HFF-Myc (cell line): ENCODE measurements at places on chromosomes 11 and 22.

DNA sequence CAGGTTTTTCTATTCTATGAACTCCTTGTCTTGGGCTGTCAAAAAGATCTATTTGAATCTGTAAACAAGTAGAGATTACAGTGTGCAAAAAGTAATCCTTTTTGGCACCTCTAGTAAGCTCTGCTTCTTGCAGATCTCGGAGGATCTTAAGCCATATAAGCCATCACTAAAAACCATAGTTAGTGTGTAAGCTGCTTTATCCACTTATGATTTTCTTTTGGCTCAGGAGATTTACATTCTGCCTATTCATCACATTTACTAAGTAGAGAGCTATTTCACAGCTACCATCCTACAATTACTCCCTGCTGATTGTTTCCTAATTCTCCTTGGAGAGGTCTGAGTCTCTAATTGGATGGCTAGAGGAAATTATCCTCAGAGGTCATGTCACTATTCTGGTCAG lies 385.7 kb downstream of the AASDHPPT start:
- no peak for DNase-seq

- DNase-seq: no peak
These were observed 31.2 kb upstream of the RBMXL2 start for GRCh38 chr11:7057641-7058040.

- peak; percentile 85 for DNase-seq
These were observed 6.4 kb downstream of the CLMP start for GRCh38 chr11:123188508-123189165.

DNA sequence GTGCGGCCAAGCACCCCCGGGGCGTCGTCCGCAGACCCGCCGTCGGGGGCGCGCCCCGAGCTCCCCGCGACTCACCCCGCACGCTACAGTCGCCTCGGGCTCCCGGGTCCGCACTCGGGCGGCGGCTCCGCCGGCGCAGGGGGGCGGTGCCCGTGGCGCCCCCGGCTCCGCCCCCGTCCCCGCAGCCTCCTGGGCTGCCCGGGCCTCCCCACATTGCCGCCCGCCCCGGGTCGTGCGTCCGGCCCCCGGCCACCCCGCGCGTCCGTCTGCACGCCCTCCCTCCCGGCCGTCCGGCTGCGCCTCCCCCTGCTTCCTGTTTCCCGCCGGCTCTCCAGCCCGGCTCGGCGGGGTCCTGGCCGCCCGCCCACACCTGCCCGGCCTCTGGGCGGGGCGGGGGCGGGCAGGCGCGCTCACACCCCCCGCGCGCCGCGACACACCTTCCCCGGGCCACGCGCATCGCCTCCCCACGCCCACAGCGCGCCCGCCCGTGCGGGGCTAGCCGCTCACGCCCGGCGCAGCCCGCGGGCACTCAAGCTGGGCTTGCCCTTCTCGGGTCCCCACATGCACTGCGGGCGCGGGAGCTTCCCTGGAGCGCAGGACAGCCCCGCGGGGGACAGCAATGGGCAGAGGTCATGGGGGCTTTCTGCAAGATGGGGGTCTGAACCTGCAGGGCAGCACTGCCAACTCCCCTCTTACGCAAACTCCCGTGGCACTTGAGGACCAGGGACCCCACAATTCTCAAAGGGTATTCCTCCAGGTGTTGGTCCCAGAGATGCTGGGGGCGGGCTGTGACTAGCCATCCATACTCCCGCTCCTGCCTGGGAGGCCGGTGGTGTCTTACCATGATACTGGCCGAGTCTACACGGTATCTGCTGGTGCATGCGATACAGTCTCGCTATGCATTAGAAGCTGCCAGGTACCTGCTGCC lies at the start of gene CARD10:
Gene CARD10 (minus strand): TSS at position 148 of the 928 bp plus-strand sequence. CDS start 215 bp downstream, outside the sequence.
- no peak for DNase-seq

DNA sequence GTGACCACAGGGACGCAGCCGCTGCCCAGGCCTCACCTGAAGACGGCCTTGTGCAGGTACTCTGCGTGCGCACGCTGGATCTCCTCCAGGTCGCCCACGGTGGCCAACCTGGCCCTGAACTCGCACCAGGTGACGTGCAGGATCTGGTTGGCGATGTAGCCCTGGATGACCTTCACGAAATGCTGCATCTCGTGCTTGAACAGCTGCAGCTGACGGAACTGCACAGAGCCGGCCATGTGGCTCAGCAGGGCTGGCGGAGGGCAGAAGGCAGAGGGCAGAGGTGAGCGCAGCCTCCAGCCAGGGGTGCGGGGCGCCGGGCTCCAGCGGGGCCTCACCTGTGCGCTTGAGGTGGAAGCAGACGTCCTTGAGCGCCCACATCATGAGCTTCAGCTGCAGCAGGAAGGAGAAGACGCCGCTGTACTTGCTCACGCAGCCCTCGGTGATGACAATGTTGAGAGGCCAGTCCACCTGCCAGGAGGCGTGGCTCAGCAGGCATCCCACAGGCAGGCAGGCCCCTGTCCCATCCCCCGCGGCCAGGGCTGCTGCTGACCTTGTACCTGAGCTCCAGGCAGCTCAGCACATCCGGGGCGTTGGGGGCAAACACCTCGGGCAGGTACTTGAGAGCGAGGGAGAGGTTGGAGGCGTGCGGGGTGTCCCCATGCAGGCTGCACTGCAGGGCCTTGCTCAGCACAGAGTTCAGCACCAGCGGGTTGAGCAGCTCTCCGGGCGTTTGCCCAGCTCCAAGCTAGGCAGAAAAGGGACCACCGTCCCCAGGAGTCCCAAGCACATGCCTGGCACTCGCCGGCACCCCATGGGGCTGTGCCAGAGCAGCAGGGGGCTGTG lies 17.6 kb downstream of the SELENOO start:
- no peak for DNase-seq

DNA sequence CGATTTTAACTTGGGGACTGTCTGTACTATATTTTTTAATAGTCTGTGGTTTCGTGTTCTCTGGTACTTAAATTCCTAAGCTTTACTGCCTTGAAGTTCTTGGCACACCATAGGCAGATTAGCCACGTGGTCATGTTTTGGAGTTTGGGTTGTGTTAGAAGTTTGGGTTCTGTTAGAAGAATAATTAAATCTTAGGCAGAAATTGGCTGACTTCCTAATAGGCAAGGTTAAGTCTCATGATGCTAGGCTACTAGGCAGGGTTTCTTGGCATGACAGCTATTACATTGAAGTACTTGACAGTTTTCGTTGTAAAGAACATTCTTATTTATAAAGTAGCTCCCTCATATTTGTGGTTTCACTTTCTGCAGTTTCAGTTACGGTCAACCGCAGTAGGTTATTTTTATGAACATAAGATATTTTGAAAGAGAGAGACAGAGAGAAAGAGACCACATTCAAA lies 30.0 kb upstream of the MMP7 start:
- DNase-seq: peak; percentile 42

GRCh38 chr11:3095712-3096361 lies 38.6 kb upstream of the CARS1 start:
- peak; percentile 91 for DNase-seq

DNA sequence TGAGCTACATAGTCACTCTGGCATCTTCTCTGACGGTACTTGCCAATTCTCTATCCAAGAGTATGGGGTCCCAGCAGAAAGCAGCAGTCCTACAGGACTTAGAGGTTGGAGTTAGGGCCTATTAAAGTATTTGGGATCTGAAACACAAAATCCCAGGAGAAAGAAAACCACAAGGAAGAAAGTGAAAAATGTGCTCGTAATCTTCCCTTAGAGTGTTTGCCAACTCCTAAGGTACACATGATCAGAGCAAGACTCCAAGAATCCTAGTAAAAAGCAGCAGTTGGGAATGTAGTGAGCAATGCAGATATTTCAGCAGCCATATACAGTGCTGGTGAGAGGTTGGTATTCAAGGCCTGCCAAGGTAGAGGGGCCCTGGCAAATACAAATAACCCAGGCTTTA lies 71.6 kb downstream of the EXT2 start:
- no peak for DNase-seq

- no peak for DNase-seq
These were observed 21.0 kb downstream of the WEE1 start for GRCh38 chr11:9594267-9595046.
